ENCODE measurements at places on chromosomes 3 and 15. TPM values are rescaled to one million over a fixed set of nuclear protein-coding genes. Genes with fewer than 3 reads are reported as not detected.

PDIA3 gene
- total RNA-seq, result 102 TPM

CAV3 gene
- total RNA-seq, result not detected

RASGRP1 gene
- 0.81 TPM for total RNA-seq

HTD2 gene
- 19.8 TPM for total RNA-seq

CFAP44 gene
- 3.2 TPM for total RNA-seq

MNS1 gene
- total RNA-seq, result 1.6 TPM

ACSBG1 gene
- total RNA-seq, result 0.67 TPM

CLRN1 gene
- not detected for total RNA-seq

STT3B gene
- total RNA-seq, result 107 TPM

AADAC gene
- total RNA-seq, result not detected

MYLK gene
- total RNA-seq, result 1,558 TPM

MFN1 gene
- total RNA-seq, result 44.4 TPM

SLC6A1 gene
- total RNA-seq, result 0.62 TPM

TMIE gene
- total RNA-seq, result 0.69 TPM

CASR gene
- not detected for total RNA-seq

GOLGA6A gene
- total RNA-seq, result 1.3 TPM

ALDH1A2 gene
- total RNA-seq, result 41.5 TPM

CX3CR1 gene
- 0.31 TPM for total RNA-seq

SEMA3G gene
- total RNA-seq, result 33.9 TPM

ARIH1 gene
- total RNA-seq, result 62.2 TPM

PYGO1 gene
- total RNA-seq, result 19.9 TPM

ARHGAP11A gene
- total RNA-seq, result 1.6 TPM

CFAP100 gene
- total RNA-seq, result not detected

IMPG2 gene
- total RNA-seq, result 0.96 TPM

ATP10A gene
- 24.7 TPM for total RNA-seq

SLC12A8 gene
- not detected for total RNA-seq

ZNF80 gene
- not detected for total RNA-seq

ZXDC gene
- total RNA-seq, result 25.9 TPM

UROC1 gene
- not detected for total RNA-seq

ST3GAL6 gene
- 8.7 TPM for total RNA-seq

FXR1 gene
- 166 TPM for total RNA-seq

MUC13 gene
- not detected for total RNA-seq

KLF15 gene
- total RNA-seq, result 69.5 TPM

BFSP2 gene
- total RNA-seq, result not detected

NR2F2 gene
- 85.8 TPM for total RNA-seq

FSD2 gene
- total RNA-seq, result not detected

CTXN2 gene
- total RNA-seq, result not detected

Data from gastroesophageal sphincter (tissue), 4 donors.